Smooth muscle cell of bladder (primary cell): ENCODE measurements at places on chromosomes 12 and 14. TPM values are rescaled to one million over a fixed set of nuclear protein-coding genes. Genes with fewer than 3 reads are reported as not detected.

The WSCD2 gene
- not detected in 2 replicates for total RNA-seq

The ERBB3 gene
- total RNA-seq = 0.28 TPM in 2 replicates

The DACT1 gene
- total RNA-seq = 44.8 and 78.7 TPM in 2 replicates

The CLECL1 gene
- not detected in 2 replicates for total RNA-seq

The PPP1R1A gene
- total RNA-seq = not detected in 2 replicates

The MDGA2 gene
- total RNA-seq = under 0.01 TPM in 2 replicates

The LRTM2 gene
- not detected in 2 replicates for total RNA-seq

The CD9 gene
- total RNA-seq = 408 and 476 TPM in 2 replicates

The CLEC12A gene
- total RNA-seq = not detected in 2 replicates
